Effector memory CD4-positive, alpha-beta T cell (primary cell): ENCODE measurements at places on chromosomes 4 and X.

DNA sequence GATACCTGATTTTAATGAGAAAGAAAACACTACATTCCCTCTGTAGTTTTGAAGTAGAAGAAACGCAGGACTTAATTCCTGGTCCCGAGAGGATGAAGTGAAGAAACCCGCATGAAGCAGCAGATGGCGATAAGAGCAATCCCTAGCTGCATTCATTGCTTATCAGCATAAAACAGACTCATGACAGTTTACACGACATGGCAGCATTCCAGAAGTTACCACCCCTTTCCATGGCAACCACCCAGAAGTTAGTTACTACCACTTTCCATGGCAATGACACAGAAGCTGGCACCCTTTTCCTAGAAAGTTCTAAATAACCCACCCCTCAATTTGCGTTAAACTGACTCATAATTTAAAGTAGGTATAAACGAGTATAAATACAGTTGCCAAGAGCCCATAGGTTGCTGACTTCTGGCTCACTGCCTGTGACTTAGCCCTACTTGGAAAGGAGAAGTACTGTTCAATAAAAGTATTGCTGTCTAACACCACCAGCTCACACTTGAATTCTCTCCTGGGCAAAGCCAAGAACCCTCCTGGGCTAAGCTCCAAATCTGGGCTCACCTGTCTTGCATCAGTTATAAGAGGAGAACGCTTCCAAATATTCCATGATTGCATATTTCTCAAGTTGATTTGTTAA lies 5.5 kb upstream of the XAGE2 start:
- DNase-seq, result no peak

GRCh38 chrX:154515090-154515965 lies 704 bp downstream of the FAM3A start:
- DNase-seq, result peak; percentile 7

DNA sequence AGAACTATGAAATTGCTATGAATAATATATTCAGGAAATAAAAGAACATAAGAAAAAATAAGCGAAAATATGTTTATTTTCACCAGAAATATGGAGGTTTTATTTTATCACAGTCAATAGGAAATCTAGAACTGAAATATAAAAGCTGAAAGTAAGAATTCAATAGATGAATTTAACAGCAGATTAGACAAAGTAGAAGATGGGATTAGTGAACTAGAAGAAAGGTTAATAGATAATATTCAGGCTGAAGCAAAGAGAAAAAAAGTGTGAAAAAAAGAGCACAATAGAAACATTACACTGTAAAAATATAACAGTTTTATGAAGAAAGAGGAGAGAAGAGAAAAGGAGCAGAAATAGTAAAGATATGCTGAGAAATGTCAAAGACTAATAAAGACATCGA lies 1152.1 kb downstream of the FAT4 start:
- no peak for DNase-seq

DNA sequence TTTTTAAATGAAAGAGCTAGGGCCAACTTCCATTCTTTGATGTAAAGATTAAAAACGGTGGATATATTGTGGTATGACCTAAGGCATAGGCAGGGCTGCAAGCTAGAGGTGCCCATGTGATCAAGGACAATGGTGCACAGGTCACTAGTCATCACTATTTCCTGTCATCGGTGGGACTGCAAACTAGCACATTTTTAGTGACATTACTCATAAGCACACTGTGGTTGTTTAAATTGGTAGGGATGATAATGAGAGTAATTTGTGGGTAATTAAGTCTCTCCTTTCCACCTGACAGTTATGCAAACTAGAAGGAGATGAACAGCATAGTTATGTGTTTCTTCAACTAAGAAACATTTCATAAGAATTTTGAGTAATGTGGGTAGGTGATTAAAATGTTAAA lies 85.4 kb downstream of the GPRIN3 start:
- DNase-seq, result no peak

GRCh38 chrX:153620576-153620975 lies 21.6 kb upstream of the CCNQ start:
- no peak for DNase-seq
